ENCODE measurements at places on chromosomes 2 and 18.

DNA sequence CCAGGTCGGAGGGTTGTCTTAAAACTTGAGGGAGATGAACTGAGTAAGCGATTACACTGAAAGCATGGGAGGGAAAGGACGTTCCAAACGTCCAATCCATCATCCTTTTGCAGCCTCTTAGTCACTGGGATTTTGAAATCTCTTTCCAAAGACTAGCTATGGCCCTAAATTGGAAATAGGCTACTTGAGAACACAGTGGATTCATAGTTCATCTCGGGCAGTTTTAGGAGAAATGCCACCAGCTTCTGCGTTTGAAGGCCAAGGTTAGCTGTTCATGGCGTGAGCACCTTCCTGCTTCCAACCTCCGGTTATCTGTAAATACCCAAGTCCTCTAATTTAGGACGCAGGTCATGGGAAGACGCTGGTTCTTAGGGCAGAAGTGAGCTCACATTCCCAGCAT lies 821 bp upstream of the EML6 start:
- no peak for DNase-seq

GRCh38 chr2:235734688-235735231 lies 240.9 kb downstream of the AGAP1 start:
- DNase-seq, result no peak

GRCh38 chr2:64873472-64873924 lies 115.7 kb upstream of the SLC1A4 start:
- DNase-seq, result peak; percentile 80

DNA sequence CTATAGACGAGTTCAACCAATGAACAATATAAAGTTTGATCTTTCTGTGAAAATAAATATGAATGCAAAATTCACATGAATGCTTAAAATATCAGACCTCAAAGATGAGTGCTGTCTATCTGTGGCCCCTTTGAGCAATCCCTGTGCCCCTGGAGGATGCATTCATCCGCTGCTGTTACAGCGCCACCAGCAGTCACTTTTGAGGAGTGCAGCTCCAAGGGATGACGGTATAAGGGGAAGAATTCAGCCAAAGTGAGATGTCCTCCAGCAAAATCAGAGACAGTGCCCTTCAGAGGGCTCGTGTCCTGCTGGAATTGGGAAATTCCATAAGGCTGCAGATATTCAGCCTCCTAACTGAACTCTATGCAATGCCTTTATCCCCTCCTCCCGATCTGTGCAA lies 12.0 kb upstream of the CHRNA1 start:
- DNase-seq, result no peak

DNA sequence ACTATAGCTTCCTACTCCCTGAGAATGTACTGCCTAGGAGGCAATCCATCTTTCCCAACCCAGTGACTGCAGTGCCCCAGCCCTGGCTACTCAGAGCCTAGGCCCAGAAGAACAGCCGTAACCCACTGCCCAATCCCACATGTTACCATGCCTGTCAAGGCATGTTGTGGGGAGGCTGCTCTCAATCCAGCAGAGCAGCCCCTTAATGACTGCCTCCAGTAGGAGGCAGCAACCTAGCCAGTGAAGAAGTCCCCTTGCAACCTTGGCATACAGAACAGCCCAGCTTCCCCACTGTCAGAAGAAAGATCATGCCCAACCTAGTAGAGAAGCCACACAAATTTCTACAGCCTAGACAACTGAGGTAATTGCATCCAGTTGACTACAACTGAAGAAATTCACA lies 44.2 kb upstream of the CDH7 start:
- DNase-seq, result no peak

- DNase-seq, result no peak
Observed at GRCh38 chr2:146392186-146392585, 1452.6 kb upstream of the ACVR2A start.

DNA sequence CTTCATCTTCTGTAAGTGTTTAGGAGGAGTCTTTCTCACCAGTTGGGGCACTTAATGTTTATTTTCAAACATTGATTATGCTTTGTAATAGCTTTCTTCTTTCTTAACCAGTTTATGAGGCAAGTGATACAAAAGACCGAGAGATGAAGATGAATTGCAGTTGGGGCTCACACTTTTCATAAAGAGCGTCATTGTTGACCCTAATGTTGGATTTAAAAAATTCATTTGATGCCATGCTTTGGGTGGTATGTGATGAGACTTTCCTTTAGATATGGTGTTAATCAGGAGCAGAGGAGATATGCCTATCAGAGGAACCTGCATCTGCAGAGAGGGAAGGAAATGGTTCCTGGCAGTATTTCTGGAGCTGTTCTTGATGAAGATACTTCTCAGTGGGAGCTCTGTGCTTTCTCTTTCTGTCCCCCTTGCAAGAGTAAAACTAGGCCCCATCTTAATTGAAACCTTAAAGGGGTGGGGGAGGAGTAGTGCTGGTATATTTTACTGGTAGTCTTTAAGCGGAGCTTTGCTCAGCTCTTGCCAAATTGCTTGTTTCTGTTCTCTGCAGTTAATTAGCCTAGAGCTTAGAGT lies 2.3 kb downstream of the EML4 start:
- DNase-seq, result peak; percentile 55

DNA sequence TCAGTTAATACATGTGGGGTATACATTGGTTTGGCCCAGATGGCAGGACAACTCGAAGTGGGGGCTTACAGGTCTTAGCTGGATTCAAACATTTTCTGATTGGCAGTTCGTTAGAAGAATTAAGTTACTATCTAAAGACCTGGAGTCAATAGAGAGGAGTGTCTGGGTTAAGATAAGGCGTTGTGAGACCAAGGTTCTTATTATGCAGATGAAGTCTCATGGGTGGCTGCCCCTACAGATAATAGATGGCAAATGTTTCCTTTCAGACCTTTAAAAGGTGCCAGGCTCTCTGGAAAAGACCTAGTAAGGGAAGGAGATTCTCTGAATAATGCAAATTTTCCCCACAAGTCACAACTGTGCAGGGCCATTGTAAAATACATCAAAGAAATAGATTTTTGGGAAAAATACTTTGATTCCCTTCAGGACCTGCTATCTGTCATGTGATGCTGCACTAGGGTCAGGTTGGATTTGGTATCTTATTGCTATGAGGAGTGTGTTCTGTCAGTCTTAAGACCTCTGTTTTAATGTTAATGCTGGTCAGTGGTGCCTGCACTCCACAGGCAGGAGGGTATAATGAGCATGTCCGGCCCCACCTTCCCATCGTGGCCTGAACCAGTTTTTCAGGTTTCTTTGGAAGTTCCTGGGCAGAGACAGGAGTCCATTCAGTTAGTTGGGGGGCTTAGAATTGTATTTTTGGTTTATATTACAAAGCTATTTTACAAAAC lies 14.3 kb upstream of the MC5R start:
- no peak for DNase-seq

Measured in CD4-positive, alpha-beta T cell treated with Interleukin-1 beta for 1 hour (primary cell).